ENCODE measurements at places on chromosomes 16 and 17.
A peak's percentile ranks its signal among the peaks of the same experiment; 100 is the strongest.

DNA sequence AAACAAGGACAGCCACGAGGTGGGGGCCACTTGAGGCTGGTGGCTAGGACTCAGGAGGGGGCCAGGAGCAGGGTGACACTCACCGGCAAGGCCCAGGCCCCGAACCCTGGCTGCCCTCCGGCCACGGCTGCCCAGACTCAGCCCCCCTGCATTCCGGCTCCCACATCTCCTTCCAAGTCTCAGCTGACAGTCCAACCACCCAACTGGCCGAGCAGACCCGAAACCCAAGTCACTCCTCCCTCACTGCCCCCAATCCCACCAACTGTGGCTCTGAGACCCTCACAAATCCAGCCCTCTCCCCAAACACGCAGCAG is 9.4 kb downstream of the HAGH start:
- no peak for DNase-seq

- no peak for DNase-seq
Measured at GRCh38 chr17:29091606-29092289, 48.8 kb downstream of the PIPOX start.

DNA sequence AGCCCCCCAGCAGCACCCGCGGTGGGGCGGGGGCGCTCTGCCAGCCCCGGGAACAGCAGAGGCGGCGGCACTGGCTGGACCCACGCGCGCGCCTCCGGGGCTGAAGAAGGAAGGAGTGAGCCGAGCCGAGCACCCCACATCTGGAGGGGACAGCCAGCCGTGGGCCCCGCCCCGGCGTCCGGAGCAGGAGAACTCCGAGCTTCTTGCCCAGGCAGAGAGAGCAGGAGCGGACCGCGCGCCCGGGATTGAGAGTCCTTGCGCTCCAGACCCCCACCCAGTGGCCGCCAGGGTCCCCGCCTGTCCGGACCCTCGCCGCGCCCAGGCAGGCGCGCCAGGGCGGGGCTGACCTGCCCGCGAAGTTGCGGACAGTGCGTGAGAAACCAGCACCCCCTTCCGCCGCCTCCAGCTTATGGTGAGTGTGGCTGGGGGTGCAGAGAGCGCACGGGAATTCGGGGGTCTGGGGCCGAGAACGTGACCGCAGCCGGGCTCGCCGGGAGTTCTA is 921.9 kb upstream of the EEF2KMT start:
- no peak for DNase-seq

- no peak for DNase-seq
Measured at GRCh38 chr16:47634727-47635126, 173.6 kb downstream of the PHKB start.

DNA sequence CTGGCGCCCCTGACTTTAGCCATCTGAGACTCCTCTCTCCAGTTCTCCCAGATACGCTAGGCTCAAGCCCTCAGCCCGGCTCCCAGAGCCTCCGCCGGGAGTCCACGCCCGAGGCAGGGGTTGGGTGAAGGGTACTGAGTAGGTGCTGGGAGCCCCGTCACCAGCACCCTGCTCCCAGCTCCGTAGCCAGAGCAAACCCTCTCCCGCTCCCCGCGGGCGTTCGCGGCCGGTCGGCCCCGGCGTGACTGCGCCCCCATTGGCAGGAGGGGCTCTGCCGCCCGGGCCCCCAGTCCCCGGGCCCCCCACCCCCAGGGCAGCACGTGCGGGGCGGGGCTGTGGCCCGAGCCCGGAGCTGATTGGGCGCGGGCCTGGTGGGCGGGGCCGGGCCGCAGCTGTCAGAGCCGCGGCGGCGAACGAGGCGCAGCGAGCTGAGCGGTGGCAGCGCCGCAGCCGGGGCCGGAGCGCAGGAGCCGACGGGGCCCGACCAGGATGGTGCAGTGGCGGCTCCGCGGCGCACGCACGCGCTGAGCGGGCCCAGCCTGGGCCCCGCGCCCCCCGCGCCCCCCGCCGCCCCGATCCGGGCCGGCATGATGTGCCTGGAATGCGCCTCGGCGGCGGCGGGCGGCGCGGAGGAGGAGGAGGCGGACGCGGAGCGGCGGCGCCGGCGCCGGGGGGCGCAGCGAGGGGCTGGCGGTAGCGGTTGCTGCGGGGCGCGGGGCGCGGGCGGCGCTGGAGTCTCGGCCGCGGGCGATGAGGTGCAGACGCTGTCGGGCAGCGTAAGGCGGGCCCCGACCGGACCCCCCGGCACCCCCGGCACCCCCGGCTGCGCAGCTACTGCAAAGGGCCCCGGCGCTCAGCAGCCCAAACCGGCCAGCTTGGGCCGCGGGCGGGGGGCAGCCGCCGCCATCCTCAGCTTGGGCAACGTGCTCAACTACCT is at the start of gene SPNS2:
Gene SPNS2 (plus strand): TSS at position 421 of the 937 bp plus-strand sequence. CDS start 167 bp downstream, at position 588.
- peak; percentile 76 for DNase-seq

DNA sequence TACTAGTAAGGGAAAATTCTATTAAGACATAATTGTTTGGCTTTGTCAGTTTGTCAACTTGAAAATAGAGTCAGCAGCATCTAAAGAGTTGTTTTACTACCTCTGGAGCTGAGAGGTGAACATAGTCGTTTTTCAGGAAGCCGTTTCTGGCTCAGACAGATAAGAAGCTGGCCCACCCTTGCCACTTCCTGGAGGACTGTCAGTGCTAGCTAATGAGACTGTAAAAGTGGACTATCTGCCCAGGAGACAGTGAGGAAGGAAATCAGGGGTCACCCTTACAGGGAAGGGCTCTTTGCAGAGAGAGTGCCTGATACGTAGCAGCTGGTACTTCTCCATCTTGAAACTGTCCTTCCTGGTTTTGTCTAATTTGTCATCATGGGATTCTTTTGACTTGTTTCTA is 328.7 kb downstream of the WWOX start:
- DNase-seq: no peak

- no peak for DNase-seq
Measured at GRCh38 chr16:4321286-4322120, 5.6 kb downstream of the GLIS2 start.

GRCh38 chr17:12342609-12343435 is 322.1 kb downstream of the MAP2K4 start:
- DNase-seq: peak; percentile 6

GRCh38 chr17:29113334-29113733 is 66.9 kb downstream of the MYO18A start:
- no peak for DNase-seq

- DNase-seq: no peak
Measured at GRCh38 chr17:56152874-56153602, at the start of gene ANKFN1. Gene ANKFN1, plus strand, starts transcription at chr17:56153475. Its CDS starts 59,193 bp downstream, at chr17:56212668.

- no peak for DNase-seq
Measured at GRCh38 chr16:84367750-84368307, 509 bp upstream of the ATP2C2 start.

- no peak for DNase-seq
Measured at GRCh38 chr16:2229632-2230250, 6.3 kb downstream of the E4F1 start.

GRCh38 chr16:86249631-86250030 is 260.7 kb upstream of the FOXF1 start:
- no peak for DNase-seq

DNA sequence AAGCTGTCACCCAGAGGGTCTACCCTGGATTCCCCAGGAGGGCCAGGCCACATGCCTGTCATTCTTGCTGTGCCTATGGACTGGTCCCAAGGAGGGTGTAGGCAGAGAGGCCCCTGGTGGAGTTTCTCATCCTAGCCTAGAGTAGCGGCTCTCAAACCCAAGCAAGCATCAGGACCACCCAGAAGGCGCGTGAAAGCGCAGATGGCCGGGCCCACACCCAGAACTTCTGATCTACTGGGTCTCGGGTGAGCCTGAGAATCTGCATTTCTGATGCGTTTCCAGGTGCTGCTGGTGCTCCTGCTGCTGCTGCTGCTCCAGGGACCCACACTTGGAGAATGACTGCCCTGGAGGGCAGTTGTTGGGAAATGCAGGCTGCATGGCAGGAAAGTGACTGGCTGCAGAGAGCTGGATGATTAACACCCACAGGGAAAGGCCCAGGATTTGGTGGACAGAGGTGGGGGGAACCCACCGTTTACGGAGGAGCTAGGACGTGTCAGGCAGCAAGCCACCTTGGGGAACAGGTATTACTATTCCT is 9.5 kb upstream of the OSGIN1 start:
- no peak for DNase-seq

DNA sequence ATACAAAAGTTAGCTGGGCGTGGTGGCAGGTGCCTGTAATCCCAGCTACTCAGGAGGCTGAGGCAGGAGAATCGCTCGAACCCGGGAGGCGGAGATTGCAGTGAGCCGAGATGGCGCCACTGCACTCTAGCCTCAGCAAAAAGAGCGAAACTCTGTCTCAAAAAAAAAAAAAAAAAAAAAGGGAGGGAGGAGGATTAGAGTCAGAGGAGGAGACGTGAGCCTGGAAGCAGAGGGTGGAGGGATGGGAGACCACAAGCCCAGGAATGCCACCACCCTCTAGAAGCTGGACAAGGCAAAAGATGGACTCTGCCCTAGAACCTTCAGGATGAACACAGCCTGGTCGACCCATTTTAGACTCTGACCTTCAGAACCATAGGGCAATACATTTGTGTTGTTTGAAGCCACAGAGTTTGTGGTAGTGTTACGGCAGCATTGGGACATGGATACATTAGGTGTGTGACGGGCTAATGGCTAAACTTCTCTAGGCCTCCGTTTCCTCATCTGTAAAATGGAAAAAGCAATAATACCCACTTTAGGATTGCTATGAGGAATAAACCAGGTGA is 2.1 kb upstream of the SMIM22 start:
- no peak for DNase-seq

DNA sequence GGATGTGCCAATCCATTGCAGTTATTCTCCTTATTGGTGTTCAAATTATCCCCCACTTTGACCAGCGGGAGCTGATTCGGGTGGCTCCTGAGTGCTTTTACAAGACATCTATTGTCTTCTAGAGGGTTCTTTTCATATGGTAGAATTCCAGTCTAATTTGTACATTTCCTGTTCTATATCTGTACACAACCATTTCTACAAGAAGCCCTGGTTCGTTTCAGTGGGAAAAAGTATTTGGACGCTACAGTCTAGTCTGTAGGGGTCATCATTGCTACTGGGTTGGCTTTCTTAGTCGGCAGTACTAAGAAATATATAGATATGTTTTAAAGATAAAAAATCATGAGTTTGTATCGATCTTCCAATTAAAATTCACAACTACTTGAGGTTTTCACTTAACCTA is 262.6 kb downstream of the MAP2K6 start:
- DNase-seq: no peak

GRCh38 chr17:72189768-72190593 is 69.2 kb downstream of the SOX9 start:
- DNase-seq: no peak

DNA sequence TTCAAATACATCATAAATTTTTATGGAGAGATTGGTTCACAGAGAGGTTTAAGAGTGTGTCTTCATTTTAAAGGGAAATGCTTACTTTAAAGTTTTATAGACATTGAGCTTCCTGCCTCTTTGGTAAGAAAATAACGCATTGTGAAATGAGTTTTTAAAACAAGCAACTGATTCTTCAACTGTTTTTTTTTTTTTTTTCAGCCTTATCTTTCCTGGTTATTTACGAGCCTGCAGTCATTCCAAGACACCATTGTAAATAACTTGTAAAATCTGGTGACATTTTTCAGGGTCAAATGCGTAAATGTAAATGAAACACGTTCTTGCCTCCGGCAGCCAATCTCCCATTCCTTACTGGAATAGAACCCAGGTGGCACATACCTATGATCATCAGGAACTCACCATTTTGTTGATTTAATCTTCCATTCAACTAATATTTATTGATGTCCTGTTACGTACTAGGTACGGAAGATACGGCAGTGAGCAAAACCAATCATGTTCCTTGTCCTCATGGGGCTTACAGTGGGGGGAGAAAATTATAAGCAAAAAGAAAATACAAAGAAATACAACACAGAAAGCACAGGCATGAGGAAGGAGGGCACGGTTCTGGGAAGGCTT is 33.2 kb upstream of the CDYL2 start:
- no peak for DNase-seq

- DNase-seq: no peak
Measured at GRCh38 chr17:30965686-30966085, 5.2 kb upstream of the RNF135 start.

GRCh38 chr17:62807812-62808575 is at the start of gene MARCHF10:
Gene MARCHF10, minus strand, starts transcription at chr17:62808314. Its CDS starts 6,579 bp downstream, at chr17:62801735.
- peak; percentile 69 for DNase-seq

- DNase-seq: no peak
Measured at GRCh38 chr16:85720302-85720637, 30.6 kb downstream of the C16orf74 start.

DNA sequence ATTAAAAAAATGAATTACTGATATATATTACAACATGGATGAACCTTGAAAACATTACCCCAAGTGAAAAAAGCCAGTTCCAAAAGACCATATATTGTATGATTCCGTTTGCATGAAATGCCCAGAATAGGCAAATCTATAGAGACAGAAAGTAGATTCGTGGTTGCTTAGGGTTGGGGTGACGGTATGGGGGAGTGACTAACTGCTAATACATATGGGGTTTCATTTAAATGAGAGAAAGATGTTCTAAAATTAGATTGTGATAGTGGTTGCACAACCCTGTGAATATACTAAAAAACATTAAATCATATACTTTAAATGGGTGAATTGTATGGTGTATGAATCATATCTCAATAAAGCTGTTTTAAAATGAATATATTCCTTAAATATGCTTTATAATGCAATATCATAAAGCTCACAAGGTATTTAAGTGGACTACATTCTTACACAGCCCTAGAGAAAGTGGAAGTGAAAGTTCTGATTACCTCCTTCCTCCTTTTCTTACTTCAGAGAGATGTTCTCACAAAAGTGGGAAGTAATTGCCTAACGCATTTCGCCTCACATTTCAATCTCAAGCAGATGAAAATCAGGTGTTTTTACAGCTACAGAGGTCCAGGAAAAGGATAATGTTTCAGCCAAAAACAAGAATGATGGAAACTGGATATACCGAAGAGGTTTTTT is 142.7 kb upstream of the GNAO1 start:
- DNase-seq: no peak

GRCh38 chr16:52546291-52547003 is 496 bp downstream of the TOX3 start:
- DNase-seq: no peak

- DNase-seq: peak; percentile 17
Measured at GRCh38 chr17:41733348-41734138, 900 bp downstream of the HAP1 start.

DNA sequence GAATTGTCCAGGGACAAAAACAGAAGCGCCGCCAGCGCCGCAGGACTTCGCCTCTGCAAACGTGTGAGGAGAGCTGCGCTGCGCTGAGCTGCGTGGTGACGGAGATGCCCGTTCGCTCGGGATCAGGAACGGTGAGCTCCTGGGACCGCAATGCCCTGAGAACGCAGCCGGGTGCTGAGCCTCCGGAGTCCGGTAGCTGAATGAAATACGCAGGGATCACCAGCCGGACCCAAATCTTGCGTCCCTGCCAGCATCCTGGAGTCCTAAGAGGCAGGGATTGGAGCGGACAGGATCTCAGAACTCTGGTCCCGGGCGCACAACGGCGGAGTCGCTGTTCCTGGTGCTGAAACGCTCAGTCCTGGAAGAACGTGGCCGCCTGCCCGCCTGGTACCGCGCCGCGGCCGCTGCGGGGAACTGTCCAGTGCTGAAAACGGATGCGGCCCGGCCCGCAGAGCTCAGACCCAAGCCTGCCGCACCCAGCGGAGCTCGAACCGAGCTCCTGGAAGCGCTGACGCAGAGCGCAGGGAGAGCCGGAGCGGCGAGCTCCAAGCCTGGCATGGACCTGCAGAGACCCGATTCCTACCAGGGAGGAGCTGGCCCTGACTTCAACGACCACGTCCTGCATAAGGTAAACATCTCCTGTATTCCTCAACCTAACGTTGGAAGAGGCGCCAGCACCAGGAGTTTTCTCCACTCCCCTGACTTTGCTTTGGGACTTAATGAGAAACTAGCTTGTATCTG is 41.5 kb downstream of the CD300LF start:
- DNase-seq: peak; percentile 77
